ENCODE measurements at places on chromosomes 5 and 9.

- no peak for DNase-seq
These were observed 201.9 kb upstream of the TRPM3 start for GRCh38 chr9:71323357-71323756.

DNA sequence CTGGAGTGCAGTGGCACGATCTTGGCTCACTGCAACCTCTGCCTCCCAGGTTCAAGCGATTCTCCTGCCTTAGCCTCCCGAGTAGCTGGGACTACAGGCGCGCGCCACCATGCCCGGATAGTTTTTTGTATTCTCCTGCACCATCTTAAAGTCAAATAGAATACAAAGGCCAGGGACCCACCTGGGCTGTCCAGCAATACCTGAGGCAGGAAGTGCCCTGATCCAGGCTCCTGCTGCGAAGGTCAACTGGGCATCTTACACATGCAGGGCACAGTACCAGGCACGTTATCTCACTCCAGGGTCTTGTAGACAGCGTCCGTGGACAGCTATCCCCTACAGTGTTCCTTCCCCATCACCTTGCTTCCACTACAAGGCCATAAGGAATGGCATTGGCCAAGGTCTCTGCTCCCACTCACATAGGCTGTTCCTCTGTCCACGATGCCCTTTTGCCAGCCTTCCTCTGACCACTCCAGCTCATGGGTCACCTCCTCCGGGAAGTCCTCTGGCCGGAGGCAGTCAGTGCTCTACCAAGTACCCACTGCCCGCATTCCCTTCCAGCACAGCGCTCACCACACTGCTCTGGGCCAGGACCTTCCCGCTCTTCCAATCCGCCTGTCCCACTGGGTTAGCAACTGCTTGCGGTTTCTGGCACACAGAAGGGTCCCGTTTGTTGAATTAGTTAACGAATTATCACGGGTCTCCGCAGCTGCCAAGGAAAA is 978 bp downstream of the P4HA2 start:
- no peak for DNase-seq

DNA sequence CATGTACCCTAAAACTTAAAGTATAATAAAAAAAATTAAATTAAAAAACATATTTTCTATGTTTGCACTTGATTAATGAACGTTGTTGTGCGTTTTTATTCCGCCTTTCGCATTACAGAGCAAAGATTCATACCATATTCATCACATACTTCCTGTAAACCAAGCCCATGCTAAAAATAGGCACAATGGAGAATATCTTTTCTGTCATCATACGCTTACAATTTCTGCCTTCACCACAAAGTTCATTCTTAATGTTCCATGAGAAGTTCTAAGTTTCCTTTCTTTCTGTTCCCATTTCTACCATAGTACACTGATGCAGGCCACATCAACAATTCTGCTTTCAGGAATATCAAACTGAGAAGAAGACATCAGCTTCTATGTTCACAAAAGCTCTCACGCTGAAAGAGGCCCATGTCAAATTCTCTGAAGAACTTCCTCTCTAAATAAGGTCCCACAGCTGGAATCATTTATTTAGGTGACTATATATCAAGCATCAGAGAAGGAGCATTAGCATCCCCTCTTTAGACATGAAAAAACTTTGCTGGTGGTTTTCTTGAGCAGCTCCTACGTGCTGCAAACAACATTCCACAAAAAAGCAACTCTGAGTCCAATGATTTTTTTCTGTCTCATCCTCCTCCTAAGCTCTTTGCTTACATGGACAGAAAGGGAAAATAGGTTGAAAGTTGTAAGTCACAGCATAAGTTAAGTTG is 456.4 kb downstream of the CDH10 start:
- DNase-seq: no peak

DNA sequence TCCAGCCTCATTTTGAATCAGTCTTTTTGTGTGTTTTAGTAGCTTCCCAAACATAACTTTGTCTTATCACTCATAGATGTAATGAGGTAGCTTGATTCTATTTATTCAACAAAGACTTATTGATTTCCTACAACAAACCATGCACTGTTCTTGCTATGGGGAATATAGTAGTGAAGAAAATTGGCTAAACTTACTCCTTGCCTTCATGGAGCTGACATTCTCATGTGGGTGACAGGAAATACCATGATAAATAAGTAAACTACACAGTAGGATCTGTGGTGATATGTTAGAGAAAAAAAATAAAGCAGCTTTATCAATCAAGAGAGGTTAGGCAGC is 255.7 kb upstream of the TNC start:
- no peak for DNase-seq

DNA sequence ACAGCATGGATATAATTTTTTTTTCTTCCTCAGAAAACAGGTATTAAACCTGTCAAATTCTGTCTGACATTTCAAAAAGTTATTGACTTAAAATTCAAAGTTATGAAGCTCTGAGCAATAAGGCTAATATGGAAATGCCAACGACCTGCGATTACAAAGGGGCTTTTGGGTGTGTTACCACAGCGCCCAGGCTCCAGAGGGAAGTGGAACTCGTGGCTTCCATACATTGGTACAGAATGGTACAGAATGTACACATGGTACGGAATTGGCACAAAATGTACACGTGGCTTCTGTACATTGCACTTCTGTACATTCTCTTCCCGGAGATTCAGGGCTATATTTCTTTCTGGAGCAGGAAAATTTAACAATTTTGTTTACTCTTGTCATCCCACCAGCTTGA is 225.1 kb upstream of the TBCA start:
- DNase-seq: no peak

GRCh38 chr9:110115341-110115820 is 92.6 kb downstream of the C9orf152 start:
- no peak for DNase-seq

Data from T-helper 2 cell (primary cell).